ENCODE measurements at places on chromosomes 1 and 21.

- no peak for DNase-seq
Measured at GRCh38 chr1:190207733-190208132, 269.9 kb downstream of the BRINP3 start.

DNA sequence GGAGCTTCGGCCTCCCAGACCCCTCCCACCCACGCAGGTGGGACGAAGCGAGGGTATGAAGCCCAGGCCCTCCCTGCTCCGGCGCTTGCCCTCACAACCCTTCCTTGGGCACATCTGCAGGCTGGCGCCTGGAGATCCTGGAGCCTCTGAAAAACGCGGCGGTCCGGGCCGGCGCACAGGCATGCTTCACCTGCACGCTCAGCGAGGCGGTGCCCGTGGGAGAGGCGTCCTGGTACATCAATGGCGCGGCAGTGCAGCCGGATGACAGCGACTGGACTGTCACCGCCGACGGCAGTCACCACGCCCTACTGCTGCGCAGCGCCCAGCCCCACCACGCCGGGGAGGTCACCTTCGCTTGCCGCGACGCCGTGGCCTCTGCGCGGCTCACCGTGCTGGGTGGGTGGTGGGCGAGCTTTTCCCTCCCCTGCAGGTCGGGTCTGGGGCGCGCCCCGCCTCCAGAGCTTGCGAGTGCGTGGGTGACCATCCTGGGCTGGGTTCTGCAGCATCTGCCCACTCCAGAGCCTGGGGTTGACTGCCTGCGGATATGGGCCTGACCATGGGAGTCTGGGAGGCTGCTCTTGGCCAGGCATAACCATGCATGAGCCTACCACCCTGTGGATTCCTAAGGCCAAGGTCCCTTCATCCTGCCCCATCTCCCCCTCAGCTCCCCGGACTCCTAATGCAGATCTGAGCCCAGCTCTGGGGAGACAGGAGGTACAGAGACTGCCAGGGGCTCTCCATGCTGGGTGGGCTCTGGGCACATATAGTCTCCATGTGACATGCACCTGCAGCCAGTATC, 89.8 kb downstream of the TRIM11 start:
- no peak for DNase-seq

GRCh38 chr1:245039196-245039595, 115.6 kb upstream of the KIF26B start:
- no peak for DNase-seq

- DNase-seq = no peak
Measured at GRCh38 chr1:204706838-204707509, 21.4 kb upstream of the LRRN2 start.

GRCh38 chr1:183022202-183023145, 746 bp upstream of the LAMC1 start:
- no peak for DNase-seq

DNA sequence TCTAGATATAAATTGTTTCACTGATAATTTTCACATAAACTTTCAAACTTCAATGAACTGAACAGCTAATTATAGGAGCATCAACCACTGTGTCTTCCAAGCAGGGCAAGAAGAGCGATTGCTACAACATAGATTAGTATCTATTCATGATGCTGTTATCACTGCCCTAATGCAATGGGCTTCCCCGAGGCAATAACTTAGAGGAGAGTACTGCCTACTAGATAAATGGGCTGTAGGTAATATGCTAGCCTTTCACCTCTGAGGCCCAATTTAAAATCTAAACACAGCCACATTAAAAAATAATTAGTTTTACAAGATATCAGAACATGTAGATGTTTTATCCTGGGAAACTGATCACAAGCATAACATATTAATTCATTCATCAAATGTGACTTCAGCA, 318.0 kb downstream of the VAV3 start:
- DNase-seq = no peak

DNA sequence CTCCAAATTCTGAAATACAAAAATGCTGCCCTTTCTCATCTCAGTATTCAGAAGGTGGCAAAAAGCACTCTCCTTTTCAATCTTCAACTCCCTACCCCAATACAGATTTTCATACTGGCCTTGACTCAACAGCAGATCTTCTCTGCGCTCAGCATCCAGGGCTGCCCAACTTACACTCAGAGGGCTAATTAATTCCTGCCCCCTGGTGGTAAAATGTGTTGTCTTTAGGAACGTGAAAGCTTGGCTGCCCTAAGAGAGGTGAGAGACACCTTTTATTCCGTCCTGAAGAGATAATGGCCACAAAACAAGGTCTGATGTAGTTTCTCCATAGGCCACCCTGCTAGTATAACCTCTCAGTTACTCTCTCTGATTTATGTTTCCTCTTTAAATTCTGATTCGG, 25.0 kb downstream of the KRTAP24-1 start:
- no peak for DNase-seq

DNA sequence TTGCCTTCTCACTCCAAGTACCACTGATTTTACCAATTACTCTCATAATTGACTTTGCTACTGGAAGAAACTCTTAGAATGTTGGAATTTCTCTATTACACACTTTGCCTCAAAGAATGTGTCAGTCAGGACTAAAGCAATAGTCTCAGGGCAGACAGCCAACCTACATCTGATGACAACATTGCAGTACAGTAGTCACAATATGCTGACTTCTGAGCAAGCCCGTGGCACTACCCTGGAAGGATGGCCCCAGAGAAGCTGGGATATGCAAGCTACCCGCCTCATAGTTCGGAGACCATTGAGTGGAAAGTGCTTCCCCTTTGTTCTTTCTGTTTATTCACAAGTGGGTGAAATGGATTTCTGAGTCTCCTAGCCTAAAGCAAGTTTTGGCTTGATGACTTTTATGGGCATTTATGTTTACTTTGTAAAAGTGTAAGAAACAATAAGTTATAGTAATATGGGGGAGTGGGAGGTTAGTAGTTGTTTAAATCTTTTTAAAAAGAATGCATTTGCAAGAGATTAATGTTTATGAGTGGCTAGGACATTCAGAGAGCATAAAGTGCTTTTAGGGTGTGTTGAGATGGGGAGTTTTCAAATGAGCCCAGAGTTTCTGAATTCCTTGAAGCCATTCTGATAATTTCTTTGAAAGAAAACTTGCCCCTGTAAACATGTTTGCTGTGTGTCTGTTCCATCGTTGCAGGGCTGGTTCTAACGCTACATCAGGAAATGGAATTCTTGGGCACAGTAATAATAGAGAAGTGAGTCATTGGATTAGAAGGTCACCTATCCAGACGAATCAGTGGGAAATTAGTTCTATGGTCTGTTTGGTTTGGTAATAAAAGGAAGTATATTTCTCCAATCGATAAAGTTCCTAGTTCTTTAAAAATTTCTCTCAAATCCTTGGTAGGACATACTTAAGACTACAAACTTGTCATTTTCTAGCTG, 63.8 kb downstream of the LMO4 start:
- DNase-seq = no peak

Data from SIG-M5 (cell line).